Foreskin melanocyte (primary cell): ENCODE measurements at places on chromosomes 13 and 19.

- DNase-seq, result no peak
These were observed 2.5 kb upstream of the FXYD3 start for GRCh38 chr19:35112995-35113688.

DNA sequence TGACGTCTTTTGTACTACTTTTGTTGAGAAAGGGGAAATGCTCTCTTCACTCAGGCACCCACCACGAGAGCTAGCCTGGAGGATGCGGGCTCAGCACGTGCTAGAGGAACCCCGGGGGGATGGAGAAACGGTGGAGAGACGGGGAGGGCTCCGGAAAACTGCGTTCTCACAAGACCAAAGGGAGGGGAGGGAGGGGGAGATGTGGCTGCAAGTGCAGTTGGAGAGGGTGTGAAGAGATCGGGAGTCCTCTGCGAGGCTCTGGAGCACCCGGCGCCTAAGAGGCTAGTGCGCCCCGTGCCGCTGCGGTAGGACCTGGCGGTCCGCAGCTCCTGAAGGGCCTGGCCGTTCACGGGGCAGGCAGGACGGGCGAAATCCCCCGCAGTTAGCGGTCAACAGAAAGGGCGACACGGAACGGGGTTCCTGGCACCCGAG, 43.4 kb upstream of the XPO4 start:
- DNase-seq, result peak; percentile 67

DNA sequence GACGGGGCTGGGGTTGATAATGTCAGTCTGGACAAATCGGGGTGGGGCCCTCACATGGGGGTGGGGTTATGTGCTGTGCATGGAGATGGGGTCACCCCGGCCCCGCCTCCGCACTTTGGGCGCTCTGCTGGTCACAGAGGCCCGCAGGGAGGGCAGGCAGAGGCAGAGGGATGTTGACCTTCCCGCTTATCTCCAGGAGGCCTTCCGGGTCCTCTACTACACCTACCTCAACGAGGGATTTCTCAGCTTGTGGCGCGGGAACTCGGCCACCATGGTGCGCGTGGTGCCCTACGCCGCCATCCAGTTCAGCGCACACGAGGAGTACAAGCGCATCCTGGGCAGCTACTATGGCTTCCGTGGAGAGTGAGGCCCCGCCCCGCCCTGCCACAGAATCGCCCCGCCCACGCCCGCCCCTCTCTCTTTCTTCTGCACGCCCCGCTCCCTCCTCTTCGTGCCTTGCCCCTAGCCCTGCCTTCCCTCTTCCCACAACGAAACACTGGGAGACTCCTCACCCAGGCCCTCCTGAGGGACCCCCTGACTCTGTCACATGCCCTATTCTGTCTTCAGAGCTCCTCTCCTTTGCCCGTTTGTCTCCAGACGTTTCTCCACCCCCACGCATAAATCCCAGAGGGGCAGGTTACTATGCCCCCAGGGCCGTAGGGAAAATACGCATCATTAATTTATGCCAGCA, 32.8 kb downstream of the TMEM161A start:
- peak; percentile 42 for DNase-seq

GRCh38 chr13:48411841-48412531, 927 bp downstream of the LPAR6 start:
- no peak for DNase-seq

GRCh38 chr13:44817131-44817671, 172.1 kb downstream of the NUFIP1 start:
- DNase-seq, result no peak

- no peak for DNase-seq
These were observed 46.4 kb downstream of the PSG3 start for GRCh38 chr19:42693760-42694350.

DNA sequence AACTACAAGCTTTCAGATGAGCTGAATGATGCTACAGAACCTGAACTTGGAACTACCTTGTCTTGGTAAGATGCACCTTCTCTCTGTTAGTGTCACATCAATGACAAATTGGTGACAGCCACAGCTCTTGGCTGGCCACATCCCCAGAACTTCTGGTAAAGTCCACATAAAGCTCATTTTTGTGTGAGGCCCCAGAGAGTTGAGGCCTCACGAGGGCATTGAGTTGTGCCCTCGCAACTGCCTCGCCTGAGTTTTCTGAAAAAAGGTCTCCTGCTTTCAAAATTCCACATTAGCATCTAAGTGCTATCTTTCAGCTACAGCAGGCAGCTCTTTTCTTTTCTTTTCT, 42.6 kb downstream of the MRPL57 start:
- DNase-seq, result no peak

- peak; percentile 52 for DNase-seq
These were observed 36.3 kb downstream of the ELF1 start for GRCh38 chr13:40982772-40983171.

GRCh38 chr19:6521718-6522646, 8.8 kb upstream of the TNFSF9 start:
- DNase-seq, result no peak

DNA sequence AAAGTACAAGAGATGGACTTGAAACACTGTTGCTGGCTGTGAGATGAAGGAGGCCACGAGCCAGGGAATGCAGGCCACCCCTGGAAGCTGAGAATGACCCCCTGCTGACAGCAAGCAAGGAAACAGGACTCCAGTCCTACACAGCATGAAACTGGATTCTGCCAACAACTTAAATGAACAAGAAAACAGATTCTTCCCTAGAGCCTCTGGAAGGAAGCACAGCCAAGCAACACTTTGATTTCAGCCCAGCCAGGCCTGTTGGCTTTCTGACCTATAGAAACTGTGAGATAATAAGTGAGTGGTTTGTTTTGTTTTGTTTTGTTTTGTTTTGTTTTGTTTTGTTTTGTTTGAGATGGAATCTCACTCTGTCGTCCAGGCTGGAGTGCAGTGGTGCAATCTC, 105.3 kb upstream of the CACNA1A start:
- DNase-seq, result no peak

GRCh38 chr13:104442536-104442935, 1376.3 kb upstream of the SLC10A2 start:
- no peak for DNase-seq

- DNase-seq, result no peak
These were observed 22.5 kb downstream of the DOCK9 start for GRCh38 chr13:98955336-98955735.

GRCh38 chr13:46396341-46396740, 9.3 kb upstream of the RUBCNL start:
- DNase-seq, result no peak

DNA sequence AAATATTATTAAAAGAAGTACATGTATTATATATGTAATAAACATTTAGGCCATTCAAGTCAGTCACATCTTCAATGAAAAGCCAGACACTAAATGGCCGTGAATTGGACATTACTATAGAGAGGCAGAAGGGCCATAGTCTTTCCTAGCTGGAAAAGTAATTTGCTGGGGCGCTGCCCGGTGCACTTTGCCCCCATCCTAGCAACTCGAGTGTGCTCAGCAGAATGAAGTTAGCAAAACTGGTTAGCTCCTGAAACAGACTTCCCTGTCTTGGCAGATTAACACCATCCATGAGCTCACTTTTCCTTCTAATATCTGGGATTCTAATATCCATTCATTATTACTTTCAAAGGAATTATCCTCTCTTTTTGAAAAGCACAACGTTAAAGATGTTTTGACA, 2.8 kb upstream of the SPRYD7 start:
- no peak for DNase-seq

- peak; percentile 61 for DNase-seq
These were observed 20.0 kb downstream of the TICAM1 start for GRCh38 chr19:4811328-4812131.

DNA sequence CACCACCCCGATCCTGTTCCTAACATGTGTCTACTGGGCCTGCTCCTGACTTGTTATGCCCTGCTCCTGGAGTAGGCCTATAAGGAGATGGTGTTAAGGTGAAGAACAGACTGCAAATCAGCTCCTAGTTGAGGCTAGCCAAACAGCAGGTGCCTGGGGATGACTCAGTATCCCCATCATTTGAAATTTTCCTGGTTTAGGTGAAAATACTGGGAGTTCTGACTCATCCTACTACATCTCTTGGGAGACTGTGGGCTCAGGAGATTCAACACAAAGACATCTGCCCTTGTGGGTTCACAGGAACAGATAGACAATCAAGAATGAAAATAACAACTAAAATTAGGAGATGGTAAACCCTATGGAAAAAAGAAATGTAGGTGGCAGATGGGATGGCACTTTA, 41.2 kb downstream of the BRD4 start:
- no peak for DNase-seq

DNA sequence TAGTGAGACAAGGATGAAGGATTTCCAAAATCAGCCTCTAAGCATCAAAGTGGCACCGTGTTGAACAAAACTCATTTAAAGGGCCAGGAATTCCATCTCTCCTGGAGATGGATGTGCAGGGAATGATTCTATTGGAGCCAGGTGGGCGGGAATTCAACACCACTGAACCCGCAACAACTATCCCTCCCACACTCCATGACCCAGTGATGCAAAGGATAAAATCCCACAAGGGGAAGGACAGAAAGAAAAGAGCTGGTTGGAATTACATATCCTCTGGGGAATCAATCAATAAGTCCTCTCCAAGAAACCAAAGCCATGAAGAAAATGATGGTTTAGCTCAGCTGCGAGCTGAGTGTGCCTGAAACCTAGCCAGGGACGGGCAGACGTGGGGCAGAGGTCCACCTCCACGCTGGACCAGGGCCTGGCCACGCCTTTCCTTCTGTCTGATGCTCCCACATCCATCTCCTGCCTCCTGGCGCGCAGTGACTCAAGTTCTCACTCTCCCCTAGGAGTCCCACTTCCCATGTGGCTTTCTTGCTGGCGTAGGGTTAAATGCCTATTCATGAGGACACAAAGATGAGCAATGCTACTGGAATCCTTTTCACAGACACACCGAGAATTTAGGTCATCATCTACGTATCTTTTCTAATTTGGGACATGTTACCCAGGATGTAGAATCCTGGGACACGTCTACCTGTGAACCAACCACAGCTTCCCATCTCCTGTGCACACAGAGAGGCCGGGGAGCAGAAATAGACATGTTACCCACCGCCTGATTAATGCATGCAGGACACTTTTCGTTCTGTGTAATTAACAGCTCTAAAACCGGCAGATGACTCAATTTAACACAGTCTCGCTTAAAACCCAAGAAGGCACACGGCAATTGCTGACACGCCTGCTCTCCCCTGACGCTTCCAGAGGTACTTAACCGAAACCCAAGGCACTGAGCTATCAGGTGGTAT, 48.6 kb downstream of the PEPD start:
- no peak for DNase-seq

- DNase-seq, result no peak
These were observed 216.9 kb downstream of the DNAJC15 start for GRCh38 chr13:43240278-43240677.

DNA sequence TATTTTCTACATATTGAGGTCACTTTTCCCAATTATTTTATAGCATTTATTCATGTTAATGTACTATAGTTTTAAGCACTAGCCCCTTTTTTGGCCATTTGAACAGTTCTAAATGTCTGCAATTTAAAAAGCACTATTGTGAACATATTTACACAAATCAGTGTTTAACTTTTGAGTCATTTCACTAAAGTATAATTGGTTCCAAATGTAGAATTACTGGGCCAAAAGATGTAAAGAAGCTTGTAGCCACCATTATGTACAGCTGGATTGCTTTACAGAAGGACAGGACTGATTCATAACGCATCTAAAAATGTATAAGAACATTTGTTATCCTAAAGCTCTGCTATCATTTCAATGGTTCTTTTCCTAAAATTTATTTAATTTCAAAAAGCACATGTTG, 16.6 kb upstream of the ATP12A start:
- no peak for DNase-seq

DNA sequence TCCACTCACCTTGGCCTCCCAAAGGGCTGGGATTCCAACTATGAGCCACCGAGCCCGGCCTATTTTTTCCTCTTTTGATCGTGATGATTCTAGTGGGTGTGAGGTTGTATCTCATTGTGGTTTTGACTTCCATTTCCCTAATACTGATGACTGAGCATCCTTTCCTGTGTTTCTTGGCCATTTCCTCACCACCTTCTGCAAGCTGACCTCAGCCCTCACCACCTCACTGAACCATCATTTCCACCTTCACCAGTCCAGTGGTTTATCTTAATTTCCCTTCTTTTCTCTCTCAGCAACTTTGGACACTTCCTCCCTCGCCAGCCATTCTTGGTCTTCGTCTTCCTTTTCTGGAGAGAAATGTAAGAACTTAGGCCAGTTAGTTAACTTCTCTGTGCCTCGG, 13.0 kb upstream of the BICRA start:
- no peak for DNase-seq

GRCh38 chr13:110263888-110264287, 43.1 kb downstream of the COL4A1 start:
- no peak for DNase-seq

- no peak for DNase-seq
These were observed at the start of gene DMKN for GRCh38 chr19:35513628-35514281. Gene DMKN (minus strand): TSS chr19:35513649. CDS start chr19:35513475, 174 bp downstream.

- no peak for DNase-seq
These were observed 95.9 kb upstream of the RAP2A start for GRCh38 chr13:97337985-97338499.

GRCh38 chr13:30235216-30235615, 72.1 kb downstream of the KATNAL1 start:
- DNase-seq, result no peak

DNA sequence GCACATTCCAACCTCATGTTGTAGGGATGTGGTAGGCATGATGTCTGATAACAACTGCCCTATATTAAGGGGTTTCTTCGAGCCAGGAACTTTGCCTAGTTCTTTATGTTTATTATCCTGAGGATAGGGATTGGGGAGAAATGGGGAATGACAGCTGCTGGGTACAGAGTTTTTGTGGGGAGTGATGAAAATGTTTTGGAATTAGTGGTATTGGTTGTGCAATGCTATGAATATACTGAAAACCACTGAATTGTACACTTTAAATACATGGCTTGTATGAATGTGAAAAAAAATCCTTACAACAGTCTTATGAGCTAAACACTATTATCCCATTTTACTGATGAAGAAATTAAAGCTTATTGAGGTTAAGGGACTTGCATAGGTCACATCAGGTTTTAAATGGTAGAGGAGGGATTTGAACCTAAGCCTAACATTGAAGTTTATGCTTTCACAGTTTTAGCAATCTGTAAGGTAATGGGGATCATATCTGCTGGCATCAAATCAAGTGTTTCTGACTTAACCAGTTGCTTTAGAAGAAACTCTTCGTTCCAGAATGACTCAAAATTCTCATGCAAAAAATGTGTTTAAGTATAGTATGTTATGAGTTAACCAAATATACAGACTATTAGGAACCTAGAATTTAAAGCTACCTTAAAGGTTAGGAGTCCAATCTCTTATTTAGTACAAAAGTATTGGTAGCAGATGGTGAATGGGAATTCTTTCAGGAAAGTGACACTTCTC, 61.4 kb downstream of the ERCC5 start:
- no peak for DNase-seq

DNA sequence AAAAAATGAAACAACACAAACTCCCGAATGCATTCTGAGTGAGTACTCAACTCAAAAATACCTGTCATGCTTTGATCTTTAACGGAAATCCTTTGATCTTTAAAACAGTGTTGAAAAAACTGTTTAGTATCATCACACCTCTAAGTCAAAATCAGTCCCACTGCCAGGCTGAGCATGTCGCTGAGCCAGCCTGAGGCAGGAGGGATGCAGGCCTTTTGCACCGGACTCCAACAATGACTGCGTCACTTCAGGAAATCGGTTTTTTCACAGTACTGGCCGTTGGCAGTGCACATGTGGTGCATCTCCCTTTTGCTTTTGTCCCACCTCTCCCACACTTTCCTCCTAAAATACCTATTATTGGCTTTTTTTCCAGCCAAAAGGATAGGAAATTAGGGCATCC, 78.2 kb downstream of the SHISA2 start:
- no peak for DNase-seq
